ENCODE measurements at places on chromosomes 5 and 9.

DNA sequence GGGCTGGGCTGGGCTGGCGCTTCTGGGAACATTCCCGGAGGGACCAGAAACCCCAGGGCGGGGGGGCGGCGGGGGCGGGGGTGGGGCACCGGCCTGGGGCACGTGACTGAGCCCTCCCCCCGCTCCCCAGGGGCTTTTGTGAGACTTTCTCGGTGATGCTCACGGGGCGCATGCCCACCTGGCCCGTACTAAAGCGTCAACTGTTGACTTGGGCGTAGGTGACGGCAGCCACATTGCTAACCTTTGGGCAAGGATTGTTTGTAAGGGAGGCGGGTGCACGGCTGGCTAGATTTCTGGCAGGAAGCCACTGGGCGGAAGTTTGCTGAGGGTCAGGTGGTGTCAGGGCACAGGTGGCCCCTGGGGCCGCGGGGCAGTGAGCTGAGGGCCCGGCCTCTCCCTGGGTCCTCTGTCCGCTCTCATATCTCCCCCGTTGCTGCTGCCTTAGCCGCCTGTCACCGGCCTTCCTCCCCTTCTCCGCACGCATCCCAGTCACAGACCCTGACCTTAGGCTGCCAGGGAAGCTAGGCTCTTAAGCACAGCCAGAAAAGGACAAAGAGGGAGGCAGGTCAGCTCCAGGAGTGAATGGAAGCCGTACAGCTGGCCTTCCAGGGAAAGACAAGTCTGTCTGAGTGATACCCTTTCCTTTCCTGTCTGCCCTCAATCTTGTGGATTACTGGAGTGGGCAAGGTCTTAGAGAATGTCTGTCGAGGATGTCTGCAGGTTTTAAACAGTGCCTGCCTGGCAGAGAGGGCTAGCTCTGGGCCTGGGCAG lies 812 bp downstream of the CACFD1 start:
- peak; percentile 97 for DNase-seq

DNA sequence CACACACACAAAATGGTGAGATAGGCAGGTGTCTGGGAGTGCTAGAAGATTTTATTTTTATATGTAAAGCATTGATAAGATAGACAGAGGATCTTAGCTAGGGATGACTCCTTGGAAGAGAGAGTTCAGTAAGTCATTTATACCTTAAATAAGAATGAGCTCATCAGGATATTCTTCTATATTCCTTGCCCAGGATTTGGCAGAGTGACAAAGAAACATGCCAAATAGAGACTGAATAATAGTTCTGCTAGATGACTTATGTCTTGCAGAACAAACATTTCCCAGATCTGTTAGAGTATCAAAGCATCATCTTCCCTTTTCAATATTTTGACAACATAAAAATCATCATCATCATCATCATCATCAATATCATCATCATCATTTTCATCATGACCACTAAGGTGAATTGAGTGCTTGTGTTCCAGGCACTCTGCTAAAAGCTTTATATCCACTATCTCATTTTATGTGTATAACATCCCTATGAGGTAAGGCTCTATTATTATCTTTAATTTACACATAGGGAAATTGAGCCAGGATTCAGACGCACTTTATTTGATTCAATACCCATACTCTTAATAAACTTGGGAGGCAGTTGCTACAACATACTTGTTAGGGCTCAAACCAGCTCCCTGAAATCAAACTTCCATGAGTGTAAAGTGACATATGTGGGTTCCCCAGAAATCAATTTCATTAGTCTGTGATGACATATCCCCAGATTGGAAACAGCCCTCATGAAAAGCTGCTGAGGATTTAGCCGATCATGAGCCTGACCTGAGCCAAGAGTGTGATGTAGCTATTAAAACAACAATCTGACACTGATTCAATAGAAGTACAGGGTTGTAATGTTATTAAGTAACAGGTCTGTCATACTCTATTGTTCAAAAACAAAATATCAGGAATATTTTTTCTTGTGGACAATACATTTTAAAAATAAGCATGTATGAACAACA lies 176.3 kb upstream of the SEMA6A start:
- no peak for DNase-seq

GRCh38 chr9:27659001-27659400 lies 85.7 kb upstream of the C9orf72 start:
- DNase-seq, result no peak

DNA sequence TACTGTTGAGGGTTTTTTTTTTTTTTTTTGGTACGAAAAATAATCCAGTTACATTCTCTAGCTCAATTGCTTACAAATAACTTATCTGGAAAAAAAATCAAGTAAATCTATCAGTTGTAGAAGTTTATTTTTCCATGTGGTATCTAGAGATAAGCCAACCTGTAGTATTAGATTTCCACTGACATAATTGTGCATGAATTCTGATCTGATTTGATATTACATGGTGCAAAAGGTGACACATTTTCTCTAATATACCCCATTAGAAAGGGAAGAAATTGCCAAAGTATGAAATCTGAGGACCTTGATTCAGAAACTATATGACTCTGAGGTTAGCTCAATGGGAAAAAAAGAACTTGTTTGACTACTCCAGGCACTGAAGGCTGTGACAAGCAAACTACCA lies 141.5 kb downstream of the SLF1 start:
- no peak for DNase-seq

GRCh38 chr5:108726446-108727235 lies 21.1 kb upstream of the FER start:
- DNase-seq, result no peak

GRCh38 chr5:131541071-131541470 lies 94.0 kb downstream of the RAPGEF6 start:
- no peak for DNase-seq

- DNase-seq, result no peak
Measured at GRCh38 chr5:79456890-79457583, 56.9 kb downstream of the HOMER1 start.

GRCh38 chr5:73442996-73443627 lies 5.5 kb downstream of the FOXD1 start:
- DNase-seq, result no peak

DNA sequence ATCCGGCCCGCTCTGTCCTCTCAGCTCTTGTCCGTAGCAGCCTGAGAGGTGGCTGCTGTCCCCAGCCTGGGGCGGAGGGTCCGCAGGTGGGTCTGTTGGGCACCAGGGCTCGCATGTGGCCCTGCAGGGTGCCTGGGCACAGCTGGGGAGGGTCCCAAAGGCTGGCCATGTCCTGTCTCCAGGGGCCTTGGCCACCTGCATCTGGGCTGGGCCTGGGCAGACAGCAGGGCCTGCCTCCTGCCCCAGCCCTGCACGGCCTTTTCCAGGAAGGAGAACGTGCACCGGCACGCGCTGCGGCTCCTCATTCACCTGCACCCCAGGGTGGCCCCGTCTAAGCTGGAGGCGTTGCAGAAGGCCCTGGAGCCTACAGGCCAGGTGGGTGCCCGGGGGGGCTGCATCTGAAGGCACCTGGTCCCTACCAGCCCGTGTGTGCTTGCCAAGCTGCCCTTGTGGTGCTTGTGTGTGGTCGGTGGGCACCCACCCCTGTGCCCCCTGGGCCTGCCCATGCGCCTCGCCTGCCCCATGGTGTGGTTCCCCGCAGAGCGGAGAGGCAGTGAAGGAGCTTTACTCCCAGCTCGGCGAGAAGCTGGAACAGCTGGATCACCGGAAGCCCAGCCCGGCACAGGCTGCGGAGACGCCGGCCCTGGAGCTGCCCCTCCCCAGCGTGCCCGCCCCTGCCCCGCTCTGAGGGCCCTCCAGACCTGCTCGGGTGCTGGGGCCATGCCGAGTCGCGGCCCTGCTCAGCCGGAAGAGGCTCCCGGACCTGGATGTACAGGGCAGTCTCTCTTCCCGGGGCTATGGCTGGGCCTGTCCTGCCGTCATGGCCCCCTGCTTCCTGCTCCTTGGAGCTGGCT lies 5.1 kb upstream of the TOR4A start:
- no peak for DNase-seq

- DNase-seq, result no peak
Measured at GRCh38 chr9:75664597-75664996, 225.9 kb upstream of the PCSK5 start.

- DNase-seq, result no peak
Measured at GRCh38 chr5:115369430-115370144, 73.1 kb upstream of the CCDC112 start.

- no peak for DNase-seq
Measured at GRCh38 chr9:7075154-7075553, 317.4 kb downstream of the KDM4C start.

DNA sequence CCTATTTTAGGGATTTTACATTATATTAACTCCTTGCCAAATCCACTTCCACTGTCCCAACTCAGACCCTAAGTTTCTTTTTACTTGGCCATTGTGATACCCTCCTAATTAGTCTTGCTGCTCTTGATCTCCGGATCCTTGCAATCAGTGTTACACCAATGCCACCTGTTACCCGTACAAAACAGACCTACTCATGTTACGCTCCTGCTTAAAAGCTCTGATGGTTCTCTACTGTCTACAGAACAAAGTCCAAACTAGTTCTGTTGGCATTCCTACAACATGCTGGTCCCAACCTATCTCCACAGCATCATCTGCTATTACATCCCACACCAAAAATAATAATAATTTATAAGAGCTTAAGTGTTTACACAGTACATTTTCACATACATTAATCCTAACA lies 9.8 kb downstream of the ECPAS start:
- DNase-seq, result no peak

- DNase-seq, result no peak
Measured at GRCh38 chr9:133954862-133955529, 37.1 kb downstream of the VAV2 start.

- no peak for DNase-seq
Measured at GRCh38 chr5:62568800-62569432, 9.7 kb upstream of the LRRC70 start.

- DNase-seq, result no peak
Measured at GRCh38 chr9:16308645-16309044, 561.8 kb downstream of the BNC2 start.

- no peak for DNase-seq
Measured at GRCh38 chr9:36217256-36217968, 26.7 kb downstream of the CLTA start.

- DNase-seq, result no peak
Measured at GRCh38 chr5:116068028-116068632, 16.7 kb upstream of the COMMD10 start.

DNA sequence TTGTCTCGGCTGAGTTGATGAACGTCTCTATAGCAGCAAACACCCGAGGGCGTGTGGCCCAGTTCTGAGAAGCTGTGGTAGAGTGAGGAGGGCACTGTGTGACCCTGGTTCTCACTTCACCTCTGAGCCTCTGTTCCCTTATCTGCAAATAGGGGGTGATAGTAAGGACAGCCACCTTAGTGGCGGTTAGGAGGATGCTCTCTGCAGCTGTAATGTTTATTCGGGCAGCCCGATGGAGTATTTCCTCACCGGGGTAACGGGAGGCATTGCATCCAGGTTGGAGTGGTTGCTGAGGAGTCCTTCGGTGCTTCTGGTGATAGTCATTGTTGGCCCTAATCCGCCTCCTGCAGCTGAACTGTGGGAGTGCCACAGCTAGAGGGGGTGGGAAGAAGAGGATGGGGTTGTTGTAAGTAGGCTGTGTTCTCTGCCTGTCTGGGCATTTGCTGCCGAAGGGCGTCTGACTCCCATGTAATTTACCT lies 13.9 kb downstream of the PRRC2B start:
- DNase-seq, result no peak

DNA sequence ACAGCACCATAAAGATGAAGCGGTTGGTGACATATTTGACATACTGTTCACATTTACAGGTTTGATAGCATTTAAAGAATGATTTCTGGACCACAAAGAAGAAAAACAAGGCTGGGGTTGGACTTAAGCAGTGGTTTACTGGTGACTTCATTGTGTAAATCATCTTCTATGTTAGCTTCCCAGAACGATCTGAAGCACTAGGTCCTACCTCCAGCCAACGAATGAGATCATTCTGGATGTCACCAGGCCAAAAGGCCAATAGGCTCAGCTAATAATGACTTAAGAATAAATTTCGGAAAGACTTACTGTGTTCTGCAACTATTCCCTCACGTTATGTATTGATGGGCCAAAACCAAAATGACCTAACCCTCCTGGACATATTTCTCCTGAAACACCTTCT lies 675.3 kb upstream of the CCNG1 start:
- DNase-seq, result no peak

DNA sequence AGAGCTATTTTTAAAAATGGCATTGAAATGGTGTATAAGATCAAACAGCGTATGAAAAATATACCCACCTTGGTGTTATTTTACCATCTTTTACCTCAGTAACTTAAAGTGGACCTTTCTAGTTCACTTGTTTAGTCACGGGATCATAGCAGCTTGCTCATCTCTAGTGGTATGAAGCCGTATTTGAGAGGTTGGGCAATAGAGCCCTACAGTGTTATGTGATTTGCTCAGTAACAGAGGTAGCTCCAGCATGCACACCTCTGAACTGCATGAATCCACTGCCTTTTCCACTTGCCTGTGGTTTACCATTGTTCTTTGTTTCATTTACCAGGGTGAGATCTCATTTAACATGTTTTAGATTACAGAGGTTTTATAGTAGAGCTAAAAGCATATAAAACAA lies 134.4 kb downstream of the ATG10 start:
- no peak for DNase-seq

DNA sequence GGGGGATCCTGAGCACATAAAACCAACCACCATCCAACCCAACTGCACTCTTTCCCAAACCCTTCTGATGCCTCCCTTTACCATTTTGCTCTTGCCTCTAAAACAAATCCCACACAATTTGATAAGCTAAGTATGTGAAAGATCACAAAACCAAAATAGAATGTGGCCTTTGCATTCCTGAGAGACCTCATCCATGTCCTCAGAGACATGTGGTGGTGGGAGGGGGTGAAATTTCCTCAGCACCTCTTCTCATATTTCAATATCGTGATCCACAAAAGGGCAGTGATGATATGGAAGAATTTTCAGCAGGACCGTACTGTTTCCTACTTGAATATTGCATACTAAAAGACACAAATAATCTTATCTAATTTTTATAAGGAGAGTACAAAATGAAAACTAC lies 423.3 kb downstream of the TLE1 start:
- no peak for DNase-seq

- no peak for DNase-seq
Measured at GRCh38 chr9:2386566-2386965, 235.0 kb upstream of the VLDLR start.

- DNase-seq, result no peak
Measured at GRCh38 chr9:104748359-104749031, 1.0 kb downstream of the NIPSNAP3A start.

DNA sequence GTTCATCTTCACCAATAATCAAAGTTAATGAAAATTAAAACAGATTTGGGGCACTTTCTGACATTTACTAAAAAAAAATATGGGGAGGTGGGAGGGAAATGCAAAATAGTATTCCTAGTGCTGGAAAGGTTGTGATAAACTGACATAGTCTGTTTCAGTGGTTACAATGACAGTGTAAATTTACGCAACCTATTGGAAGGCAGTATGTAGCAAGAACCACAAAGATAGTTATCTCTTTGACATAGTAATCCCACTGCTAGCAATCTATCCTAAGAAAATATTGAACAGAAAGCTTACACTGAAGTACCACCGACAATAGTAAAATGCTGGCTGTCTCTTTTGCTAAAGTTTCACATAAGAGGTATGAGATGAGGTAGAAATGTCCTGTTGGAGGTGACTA lies 15.1 kb upstream of the EPB41L4B start:
- DNase-seq, result no peak

GRCh38 chr5:128669803-128670202 lies 131.8 kb upstream of the FBN2 start:
- DNase-seq, result no peak
